ENCODE measurements at places on chromosomes 5 and 9.
A peak's percentile ranks its signal among the peaks of the same experiment; 100 is the strongest.

DNA sequence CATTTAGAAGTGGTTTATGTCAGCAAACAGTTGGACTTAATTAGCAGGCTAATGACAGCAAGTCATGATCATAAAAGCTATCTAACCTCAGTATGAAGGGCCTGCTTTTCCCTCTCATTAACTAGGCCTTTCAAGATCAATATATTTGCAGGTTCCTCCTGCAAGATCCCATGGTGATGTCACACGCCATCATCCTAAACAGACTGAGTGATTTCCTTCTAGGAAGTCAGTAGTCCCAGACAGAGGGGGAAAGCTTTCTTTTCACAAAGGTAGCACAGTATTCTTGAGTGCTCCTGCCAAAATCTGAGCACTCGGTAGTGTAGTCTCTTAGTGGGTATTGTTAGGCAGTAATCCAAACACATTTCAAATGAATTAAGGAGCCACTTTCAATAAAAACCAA lies 52.5 kb downstream of the UIMC1 start:
- DNase-seq: no peak

DNA sequence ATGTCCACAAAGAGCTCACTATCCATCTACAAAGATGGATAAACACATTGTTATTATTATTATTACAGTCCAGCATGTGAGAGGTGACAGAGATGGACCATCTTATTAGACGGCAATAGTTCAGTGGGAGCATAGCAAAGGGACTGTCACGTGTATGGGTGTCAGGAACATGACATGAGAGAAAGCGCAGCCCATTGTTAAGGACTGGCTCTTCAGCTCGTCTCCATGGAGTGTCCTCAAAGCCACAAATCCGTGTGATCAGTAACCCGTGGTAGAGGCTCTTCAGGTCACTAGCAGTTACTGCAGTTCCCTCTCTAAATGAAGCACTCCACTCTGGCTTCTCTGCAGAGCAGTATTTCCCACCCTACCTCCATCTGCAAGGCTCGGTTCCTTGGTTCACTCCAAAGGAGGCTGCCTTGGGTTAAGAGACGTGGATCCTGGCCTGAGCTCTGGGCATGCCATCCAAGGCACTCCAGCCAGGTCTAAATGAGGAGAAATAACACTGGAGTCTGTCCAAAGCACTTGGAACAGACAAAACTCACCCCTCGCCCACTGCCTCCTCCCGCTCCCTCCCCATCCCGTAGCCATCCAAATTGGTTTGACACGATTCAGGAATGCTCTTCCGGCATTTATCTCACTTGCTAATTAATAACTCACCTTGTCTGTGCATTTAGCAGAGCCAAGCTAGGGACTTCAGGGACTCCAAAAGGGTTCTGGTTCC lies 122.3 kb upstream of the WWC1 start:
- DNase-seq: peak; percentile 48

GRCh38 chr9:117265253-117265652 lies 149.6 kb downstream of the ASTN2 start:
- DNase-seq: peak; percentile 28

GRCh38 chr5:158354958-158355357 lies 496.0 kb upstream of the CLINT1 start:
- no peak for DNase-seq

- no peak for DNase-seq
These were observed 44.1 kb downstream of the ADGRV1 start for GRCh38 chr5:90602681-90603080.
